ENCODE measurements at places on chromosomes 7 and 10. TPM values are rescaled to one million over a fixed set of nuclear protein-coding genes. Genes with fewer than 3 reads are reported as not detected.

Gene CFAP70
- total RNA-seq: 14.2 TPM

DNA sequence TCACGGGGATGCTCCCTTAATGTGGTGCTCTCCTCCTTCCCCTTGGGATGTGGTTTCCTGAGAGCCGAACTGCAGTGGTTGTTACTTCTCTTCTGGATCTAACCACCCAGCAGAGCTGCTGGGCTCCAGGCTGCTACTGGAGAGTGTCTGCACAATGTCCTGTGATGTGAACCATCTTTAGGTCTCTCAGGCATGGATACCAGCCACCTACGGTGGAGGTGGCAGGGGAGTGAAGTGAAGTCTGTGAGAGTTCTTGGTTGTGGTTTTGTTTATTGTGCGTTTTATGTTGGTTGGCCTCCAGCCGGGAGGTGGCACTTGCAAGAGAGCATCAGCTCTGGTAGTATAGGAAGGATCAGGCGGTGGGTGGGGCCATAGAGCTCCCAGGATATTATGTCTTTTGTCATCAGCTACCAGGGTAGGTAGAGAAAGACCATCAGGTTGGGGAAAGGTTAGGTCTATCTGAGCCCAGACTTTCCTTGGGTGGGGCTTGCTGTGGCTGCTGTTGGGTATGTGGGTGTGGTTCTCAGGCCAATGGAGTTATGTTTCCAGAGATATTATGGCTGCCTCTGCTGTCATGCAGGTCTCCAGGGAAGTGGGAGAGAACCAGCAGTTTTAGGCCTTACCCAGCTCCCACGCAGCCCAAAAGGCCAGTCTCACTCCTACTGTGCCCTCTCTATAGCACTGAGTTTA is 87.9 kb downstream of the KIF20B start:
- no peak for DNase-seq

Gene TMEM236
- 0.04 TPM for total RNA-seq

- DNase-seq: no peak
Observed at GRCh38 chr7:108348913-108349312, 107.3 kb downstream of the NRCAM start.

Gene AKR1C3
- total RNA-seq: not detected

DNA sequence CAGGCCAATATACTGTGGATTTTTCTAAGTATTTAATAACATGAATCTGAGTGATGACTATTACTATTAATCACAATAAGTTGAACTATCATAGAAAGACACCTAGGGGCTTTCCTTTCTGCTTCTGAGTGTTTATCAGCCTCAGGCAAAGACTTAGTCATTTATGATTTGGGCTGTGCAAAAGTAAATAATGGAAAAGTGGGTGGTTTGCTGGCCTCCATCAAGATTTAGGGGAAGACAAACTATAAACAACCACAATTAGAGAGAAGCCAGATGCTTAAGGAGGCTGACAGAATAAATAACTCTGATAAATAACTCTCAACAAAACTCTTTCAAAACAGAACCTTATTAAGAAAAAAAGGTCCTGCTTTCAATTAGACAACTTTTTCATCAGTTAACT is 64.7 kb downstream of the MACC1 start:
- no peak for DNase-seq

Gene OR6V1
- total RNA-seq: not detected

- no peak for DNase-seq
Observed at GRCh38 chr7:114574384-114574783, 159.8 kb downstream of the FOXP2 start.

DNA sequence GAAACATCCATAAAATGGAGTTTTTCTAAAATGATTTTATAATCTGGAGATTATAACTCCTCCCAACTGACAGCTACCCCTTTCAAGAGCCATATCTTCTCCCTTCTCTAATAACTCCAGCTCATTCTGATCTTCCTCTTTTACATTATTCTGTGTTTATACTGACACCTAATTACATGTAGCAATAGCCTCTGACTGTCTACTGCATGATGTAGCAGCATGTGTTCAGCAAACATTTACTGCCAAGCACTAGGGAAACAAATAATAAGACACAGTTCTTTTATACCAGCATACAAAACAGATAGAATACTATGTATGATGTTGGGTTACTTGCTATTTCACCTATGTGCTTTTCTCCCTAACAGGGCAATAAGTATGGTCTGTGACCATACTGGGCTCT is 20.7 kb downstream of the RBM28 start:
- DNase-seq: no peak

- no peak for DNase-seq
Observed at GRCh38 chr10:2456834-2457233, 610.5 kb upstream of the PFKP start.

Gene GHRHR
- not detected for total RNA-seq

GRCh38 chr7:6015917-6016652 is 7.0 kb downstream of the AIMP2 start:
- DNase-seq: peak; percentile 54

- no peak for DNase-seq
Observed at GRCh38 chr7:11035661-11036060, 62.0 kb downstream of the PHF14 start.

Gene CISD1
- 74.1 TPM for total RNA-seq

Data from Karpas-422 (cell line).